ENCODE measurements at places on chromosomes 6 and 20.

- DNase-seq, result no peak
Measured at GRCh38 chr6:156449128-156449527, 328.1 kb upstream of the ARID1B start.

GRCh38 chr6:25038999-25039398 lies 103.2 kb upstream of the RIPOR2 start:
- DNase-seq, result no peak

- peak; percentile 58 for DNase-seq
Measured at GRCh38 chr20:31485450-31486339, 10.6 kb downstream of the REM1 start.

GRCh38 chr20:9311132-9311531 lies 203.3 kb upstream of the LAMP5 start:
- DNase-seq, result peak; percentile 20

GRCh38 chr6:114989279-114989964 lies 646.6 kb upstream of the HS3ST5 start:
- DNase-seq, result no peak

DNA sequence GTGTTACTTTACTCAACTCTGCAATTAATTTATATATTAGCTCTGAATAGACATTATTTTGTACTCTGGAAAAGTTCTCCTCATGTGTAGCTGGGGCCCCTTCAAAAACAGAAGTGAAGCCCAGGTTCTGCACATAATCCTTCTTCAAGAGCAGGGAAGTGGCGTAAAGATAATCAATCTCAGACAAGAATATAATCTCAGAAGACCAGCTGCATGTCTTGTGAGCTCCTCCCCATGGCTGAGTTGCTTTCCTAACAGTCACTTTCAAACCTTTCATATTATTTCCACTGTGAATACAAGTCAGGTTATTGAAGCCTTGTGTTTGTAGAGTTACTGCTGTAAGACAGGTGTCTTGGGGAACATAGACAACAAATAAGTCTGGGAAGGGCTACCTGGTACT lies 691.9 kb downstream of the RFPL4B start:
- no peak for DNase-seq

GRCh38 chr6:17589406-17590096 lies 10.6 kb upstream of the FAM8A1 start:
- DNase-seq, result peak; percentile 96

DNA sequence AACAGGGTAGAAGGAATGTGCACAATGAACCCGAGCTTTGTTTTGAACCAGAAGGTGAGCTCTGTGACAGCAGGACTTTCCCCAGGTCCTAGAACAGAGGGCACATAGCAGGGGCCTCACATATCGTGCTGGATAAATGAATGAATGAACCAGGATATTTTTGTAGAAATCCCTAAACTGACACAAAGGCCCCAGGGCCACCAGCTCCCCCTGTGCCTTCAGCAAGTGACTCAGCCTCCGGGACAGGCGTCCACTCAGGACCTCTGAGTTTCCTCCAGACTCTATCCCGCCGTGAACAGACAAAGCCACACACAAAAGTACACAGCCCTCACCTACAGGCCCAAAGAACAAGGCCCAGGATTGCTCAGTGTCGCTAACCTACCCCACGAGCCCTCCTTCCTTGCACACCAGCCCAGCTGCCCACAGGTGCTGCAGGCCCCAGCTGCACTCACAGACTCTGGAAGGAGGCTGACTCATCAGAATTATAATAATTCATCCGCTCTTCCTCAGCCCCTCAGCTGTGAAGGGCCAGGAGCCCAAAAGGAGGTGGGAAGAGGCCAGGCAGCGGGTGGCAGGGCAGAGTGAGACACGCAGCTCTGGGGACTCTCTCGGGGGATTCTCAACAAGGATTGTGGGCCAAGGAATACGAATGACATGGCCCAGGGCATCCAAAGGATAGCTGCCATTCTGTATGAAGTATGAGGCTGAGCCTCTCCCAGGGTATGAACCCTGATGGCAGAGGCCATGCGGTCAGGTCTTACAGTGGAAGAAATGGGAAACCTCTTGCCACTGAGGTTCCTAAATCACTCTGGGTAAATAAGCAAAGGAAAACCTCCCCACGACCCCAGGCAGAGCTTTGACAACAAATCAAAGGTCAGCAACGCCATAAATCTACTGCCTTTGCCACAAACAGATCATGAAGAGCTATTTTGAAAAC lies 40.9 kb downstream of the SUMO4 start:
- DNase-seq, result no peak

GRCh38 chr6:53464927-53465460 lies 79.9 kb downstream of the GCLC start:
- peak; percentile 28 for DNase-seq

DNA sequence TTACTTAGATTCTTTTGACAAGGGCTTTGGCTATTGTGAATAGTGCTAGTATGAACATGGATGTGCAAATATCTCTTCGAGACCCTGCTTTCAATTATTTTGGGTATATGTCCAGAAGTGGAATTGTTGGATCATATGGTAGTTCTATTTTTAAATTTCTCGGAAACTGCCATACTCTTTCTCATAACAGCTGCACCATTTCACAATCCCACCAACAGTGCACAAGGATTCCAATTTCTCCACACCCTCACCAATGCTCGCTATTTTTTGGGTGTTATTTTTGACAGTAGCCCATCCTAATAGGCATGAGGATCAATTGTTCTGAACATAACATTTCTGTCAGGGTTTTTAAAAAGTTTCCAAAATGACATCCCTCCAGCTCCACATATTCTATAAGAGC lies 69.2 kb upstream of the ESR1 start:
- no peak for DNase-seq

- DNase-seq, result no peak
Measured at GRCh38 chr6:1729133-1729749, 119.5 kb downstream of the FOXC1 start.

GRCh38 chr6:154406301-154406700 lies 49.7 kb upstream of the IPCEF1 start:
- no peak for DNase-seq

DNA sequence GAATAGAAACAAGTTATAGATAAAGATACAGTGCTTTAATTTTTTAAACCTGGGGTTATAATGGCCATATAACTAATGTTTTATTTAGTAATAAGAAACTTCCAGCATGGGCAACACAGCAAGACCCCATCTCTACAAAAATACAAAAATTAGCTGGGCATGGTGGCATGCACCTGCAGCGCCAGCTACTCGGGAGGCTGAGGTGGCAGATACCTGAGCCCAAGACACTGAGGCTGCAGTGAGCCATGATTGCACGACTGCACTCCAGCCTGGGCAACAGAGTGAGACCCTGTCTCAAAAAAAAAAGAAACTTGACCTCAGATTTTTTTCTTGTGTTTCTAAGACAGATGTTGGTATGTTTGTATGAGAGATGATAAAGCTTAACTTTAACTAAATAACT lies 22.9 kb downstream of the EEF1A1 start:
- no peak for DNase-seq

DNA sequence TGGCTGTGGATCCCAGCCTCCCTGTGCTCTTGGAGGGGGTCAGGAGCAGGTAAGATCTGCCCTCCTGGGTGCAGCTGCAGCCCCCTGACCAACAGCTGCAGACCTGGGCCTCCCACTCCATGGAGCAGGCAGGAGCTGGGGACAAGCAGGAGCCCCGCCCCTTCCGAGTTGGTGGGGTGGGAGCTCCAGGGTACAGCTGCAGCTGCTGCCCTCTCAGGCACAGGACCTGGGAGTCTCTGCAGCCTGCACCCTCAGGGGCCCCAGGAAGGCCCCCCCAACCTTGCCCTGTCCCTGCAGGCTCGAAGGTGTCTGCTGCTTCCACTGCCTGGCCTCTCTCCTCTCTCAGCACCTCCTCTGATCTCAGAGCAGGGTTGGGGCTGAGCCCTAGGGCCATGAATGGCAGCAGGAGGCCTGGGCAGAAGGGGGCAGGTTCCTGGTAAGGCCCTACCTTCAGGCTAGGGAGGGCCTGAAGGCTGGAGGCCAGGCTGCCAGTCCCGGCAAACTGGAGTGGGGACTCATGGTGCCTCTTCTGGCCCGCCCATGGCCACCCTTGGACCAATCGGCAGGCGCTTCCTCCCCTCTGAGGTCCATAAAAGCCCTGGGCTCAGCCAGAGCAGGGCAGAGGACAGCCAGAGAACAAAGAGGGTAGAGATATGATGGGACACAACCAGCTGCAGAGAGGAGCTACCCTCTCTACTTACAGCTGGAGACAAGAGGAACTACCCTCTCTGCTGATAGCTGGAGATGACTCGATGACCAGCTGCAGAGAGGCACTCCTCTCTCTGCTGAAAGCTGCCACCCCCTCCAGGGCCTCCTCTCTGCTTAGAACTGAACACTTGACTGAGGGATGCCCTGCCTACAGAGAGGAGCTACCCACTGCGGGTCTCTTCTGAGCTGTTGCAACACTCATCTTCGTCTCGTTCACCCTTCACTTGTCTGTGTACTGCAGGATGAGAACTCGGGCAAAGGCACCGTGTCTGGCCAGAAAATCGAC lies 7.8 kb upstream of the PACSIN1 start:
- DNase-seq, result no peak

- DNase-seq, result no peak
Measured at GRCh38 chr6:31686483-31686882, 5.6 kb upstream of the LY6G5C start.

GRCh38 chr6:110173506-110174132 lies 5.9 kb downstream of the WASF1 start:
- DNase-seq, result peak; percentile 14

DNA sequence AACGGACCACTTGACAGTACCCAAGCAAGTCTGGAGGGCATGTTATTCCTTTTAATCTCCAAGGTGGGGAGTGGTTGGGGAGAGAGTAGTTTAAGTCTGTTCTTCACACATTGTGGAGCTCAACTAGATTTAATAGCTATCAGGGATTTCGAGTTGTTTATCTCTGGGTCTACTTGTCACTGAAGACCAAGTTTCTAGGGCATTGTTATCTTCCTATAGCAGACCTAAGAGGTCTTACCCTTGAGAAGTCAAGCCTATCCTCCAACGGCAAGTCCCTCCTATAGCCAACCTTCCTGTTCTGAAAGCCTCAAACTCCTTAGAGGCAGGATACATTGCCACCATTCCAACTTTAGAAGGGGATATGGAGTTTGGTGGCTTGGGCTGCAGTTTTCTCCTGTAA lies 164.5 kb upstream of the MOCS1 start:
- DNase-seq, result no peak

DNA sequence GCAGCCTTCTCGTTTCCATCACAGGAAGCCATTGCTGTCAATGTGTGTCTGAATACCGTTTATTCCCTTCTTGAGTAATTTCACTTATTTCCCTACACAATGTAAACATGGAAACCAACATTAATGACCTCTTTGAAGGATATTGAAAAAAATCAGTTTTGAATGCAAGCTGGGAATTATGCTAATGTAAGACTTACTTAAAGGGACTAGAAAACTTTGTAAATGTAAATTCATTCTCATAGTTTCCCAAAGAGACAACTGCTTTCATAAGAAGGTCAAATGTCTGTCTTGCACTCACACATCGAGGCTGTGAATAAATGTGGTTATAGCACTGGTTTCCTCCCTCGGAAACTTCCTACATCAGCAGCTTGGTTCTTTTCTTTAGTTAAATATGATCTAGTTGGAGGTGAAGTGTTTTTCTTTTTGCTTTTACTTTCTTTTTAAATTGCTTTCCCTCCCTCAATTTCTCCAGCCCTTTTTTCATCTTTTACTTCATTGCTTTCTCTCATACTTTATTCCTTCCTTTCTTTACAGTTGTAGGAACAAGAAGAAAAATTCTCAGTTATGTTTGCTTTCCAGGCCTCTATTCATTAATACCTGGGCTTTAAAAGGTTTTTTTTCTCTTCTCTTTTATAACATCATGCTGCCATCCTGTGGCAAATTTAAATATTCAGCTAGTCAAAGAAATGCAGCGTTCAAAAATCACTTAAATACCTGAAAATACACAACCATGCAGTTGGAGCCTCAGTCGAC lies 108.3 kb downstream of the TNFAIP3 start:
- peak; percentile 50 for DNase-seq

GRCh38 chr6:98830146-98830545 lies 4.2 kb upstream of the POU3F2 start:
- no peak for DNase-seq

- DNase-seq, result peak; percentile 100
Measured at GRCh38 chr6:108558372-108559096, 2.2 kb upstream of the FOXO3 start.

- DNase-seq, result no peak
Measured at GRCh38 chr6:56521976-56522375, 120.7 kb downstream of the DST start.

- DNase-seq, result no peak
Measured at GRCh38 chr6:66623050-66623449, 916.0 kb upstream of the EYS start.

DNA sequence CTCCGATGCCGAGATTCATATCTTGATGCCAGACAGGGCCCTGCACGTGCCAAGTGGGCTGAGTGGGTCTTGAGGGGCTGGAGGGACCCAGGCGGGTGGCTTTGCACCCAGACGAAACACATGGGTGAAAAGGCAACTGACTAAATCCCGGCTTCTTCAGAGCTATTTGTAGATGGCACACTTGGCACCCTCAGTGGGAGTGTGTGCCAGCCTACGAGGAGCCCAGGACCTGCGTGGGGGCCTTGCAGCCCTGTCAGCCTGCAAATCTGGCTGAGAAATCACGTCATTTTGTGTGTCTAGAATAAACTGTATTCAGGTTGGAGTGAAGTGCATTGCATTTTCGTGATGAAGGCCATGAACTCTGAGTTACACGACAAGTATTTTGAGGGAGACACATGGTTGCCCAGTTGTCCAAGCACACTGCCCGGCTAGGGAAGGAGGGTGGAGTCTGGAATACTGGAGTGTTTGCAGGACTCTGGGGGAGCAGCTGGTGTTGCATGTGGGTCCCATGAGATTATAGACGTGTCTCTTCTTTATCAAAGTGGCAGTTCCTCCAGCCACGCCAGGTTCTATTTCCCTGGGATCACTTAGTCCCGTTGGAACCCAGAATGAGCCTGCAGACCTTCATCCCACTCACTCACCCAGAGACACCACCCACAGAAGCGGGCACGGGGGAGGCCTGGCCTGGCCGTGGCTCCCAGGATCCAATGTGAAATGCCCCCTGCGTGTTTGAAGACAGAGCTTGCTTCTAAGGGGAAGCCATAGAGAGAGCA lies 60.2 kb downstream of the DLL1 start:
- no peak for DNase-seq

DNA sequence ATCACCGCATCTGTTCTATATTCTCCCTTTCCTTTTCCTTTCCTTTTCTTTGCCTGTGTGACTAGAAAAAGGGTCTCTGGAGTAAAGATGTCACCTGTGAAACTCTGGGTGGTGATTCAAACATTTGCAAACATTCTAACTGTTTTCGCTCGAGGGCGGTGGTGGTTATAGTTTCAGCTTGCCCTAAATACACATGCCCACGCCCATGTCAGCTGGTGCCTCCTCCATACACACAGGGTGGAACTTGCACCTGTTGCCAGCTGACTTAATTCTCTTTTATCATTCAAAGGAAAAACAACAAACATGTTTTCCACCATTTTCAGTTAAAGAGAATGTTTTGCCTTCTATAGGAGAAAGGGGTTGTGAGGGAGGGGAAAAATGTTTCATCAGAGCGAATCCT lies 381.9 kb upstream of the ARID1B start:
- DNase-seq, result no peak

GRCh38 chr6:6709106-6709505 lies 120.6 kb downstream of the LY86 start:
- DNase-seq, result no peak

Measured in GM23248 (cell line).